Stimulated activated CD4-positive, alpha-beta T cell treated with anti-CD3 and anti-CD28 coated beads, Interleukin-1b, Interleukin-23, amount 100 ng/mL, for 4 hours (primary cell): ENCODE measurements at places on chromosomes 1 and 21.

DNA sequence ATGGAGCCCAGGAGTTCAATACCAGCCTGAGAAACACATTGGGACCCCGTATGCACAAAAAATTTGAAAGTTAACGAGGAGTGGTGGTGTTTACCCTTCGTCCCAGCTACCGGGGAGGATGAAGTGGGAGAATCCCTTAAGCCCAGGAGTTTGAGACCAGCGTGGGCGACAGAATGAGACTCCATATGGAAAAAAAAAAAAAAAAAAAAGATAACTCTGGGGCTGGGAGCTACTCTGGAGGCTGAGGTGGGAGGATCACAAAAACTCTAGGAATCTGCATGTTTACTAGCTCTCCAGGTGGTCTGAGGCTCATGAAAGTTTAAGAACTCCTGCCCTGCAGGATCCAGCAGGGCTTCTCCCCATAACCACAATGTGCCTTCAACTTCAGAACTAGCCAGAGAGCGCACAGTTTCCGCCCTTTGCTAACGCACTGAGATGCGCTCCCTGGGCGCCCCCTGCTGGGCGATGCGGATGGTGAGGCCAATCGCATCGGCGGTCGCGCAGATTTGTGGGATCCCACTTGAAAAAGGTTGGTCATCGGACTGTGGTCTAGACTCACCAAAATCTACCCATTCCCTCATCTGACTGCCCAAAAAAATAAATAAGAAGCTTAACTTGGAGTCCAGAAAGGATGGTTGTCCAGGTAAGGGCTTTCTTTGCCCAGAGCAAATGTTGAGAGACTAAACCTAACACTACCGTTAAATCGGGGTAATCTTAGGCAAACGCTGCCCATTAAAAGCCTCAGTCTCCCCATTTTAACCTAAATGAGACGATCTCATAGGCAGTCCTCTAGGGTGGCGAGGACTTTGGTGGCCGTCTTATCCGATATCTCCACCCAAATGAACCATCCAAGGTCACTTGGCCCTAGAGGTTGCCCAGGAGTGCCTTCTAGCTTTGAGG is 8.8 kb downstream of the ZNF683 start:
- DNase-seq: peak; percentile 84

DNA sequence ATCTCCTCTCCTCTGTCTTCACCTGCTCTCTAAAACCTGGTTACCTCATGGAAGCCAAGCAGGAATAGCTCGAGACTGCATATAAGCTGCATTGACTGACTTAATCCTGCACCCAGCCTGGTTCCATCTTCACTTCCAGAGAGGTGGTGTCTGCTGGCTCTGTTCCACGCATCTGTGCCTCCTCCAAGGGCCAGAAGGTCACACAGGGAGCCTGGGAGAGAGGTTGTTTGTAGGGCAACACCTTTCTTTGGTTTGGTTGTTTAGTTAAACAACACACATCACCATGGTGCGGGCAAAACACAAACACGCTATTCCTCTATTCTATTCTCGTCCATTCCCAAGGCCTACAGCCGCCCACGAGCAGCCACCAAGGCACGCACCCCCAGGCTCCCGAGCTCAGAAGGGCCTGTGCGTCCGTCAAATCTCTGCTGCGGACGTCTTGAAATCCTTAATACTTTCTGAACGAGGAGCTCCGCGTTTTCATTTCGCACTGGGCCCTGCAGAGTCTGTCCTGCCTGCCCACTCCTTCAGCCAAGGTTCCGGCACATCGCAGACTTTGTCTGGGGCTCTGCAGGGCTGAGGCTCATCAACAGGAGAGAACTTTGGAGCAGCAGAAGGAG is 116.2 kb downstream of the RIPK4 start:
- DNase-seq: no peak

GRCh38 chr1:86965012-86965826 is 50.8 kb downstream of the HS2ST1 start:
- peak; percentile 8 for DNase-seq

DNA sequence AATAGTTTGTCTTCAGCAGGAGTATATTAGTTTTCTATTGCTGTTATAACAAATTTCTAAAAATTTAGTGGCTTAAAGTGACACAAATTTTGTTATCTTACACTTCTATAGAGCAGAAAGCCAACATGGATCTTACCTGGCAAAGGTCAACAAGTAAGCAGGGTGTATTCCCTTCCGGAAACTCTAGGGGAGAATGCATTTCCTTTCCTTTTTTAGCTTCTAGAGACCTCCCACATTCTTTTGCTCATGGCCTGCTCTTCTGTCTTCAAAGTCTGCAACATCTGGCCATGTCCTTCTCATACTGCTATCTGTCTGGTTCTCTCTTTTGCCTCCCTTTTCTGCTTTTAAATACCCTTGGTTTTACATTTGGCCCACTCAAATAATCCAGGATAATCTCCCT is 242.6 kb downstream of the ZNF648 start:
- no peak for DNase-seq

- no peak for DNase-seq
These were observed 7.9 kb upstream of the MRPS15 start for GRCh38 chr1:36471830-36472641.

GRCh38 chr1:4001461-4001860 is 101.4 kb upstream of the C1orf174 start:
- no peak for DNase-seq

DNA sequence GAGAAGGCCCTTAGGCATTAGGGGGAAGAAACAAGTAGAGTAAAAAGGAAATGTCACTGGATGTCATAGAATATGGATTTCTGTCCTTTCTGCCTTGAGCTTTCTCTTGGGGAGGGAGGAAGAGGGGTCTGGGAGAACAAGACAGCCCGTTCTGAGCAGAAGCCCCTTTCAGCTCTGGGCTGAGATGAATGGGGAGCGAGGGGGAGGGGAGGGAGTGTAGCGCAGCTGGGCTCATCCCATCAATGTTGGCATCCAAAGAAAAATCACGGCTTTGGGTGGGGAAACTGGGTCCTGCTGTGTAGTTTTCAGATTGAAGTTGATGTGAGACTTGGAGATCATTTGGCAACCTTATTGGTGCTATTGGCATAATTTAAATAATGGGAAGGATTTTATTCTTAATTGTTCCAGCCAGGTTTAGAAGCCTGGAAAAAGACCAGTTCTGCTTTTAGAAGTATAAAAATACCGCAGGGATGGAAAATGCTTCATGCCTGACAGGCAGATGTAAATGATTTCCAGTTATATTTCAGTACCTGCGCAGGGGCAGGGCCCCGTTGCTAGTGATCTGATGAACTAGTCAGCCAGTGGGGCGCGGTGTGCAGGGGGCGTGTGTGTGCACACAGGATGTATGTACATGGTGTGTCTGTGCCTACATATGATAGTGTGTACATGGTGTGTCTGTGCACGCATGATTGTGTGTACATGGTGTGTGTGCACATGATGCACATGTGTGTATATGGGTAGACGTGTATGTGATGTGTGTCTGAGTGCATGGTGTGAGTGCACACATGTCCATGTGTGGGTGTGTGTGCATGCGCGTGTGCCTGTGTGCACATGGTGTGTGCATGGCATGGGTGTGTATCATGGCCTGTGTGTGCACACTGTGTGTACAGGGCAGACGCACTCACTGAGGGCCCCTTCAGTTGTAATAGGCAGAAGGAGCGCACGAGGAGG is 36.0 kb downstream of the ABCG1 start:
- DNase-seq: no peak

DNA sequence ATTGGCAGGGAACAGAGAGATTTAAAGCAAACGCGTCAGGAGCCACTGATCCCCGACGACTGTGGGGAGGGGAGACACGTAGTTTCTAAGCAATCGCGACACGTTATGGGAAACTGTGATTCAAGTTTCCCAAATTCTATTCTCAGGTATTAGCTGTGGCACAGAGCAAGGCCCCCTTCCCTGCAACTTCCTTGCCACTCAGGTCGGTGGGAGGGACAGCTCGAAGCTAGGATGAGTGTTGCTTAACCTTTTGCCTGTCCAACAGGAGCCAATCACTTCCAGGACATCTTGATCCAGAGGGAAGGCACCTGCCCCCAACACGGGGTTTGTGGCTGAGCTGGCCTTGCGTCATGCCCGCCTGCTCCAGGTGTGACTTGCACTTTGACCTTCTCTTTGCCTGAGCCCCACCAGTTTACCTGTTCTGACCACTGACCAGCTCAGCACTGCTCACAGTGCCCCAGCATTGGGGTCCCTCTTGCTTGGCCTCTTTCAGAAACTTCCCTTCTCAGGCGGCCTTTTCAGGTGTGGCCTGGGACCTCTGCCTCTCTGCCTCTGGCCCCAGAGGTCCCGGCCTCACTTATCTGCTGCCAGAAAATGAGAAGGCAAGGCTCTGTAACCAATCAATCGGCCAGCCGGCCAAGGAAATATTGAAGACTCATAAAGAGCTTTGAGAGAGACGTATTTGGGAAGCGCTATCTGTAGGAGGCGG is 24.6 kb downstream of the TEX35 start:
- no peak for DNase-seq

- DNase-seq: no peak
These were observed 1353.1 kb upstream of the ADGRL4 start for GRCh38 chr1:80359666-80360065.

GRCh38 chr1:36947384-36947783 is 86.9 kb downstream of the GRIK3 start:
- no peak for DNase-seq

DNA sequence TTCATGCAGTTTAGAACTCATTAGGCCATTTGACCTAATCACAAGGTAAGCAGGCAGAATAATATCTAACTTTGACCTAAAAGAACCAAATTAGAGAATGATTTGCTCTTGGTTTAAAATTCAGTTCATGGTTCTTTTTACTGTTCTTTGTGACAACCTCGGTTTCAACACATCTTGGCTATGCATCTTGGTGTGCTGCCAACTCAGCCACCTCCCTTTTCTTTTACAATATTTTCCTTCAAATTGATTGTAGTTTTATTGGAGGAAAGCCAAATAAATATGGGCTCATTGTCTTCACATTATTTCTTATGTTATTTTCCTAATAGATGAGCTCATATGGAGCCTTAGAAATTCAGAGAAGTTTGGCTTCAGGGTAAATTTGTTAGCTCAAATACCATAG is 338.3 kb downstream of the SIPA1L2 start:
- DNase-seq: no peak

- no peak for DNase-seq
These were observed 235.4 kb downstream of the TPR start for GRCh38 chr1:186139701-186140100.

GRCh38 chr1:89995598-89996449 is 914 bp downstream of the ZNF326 start:
- DNase-seq: no peak

GRCh38 chr1:201750120-201750519 is 78.8 kb upstream of the IPO9 start:
- DNase-seq: no peak

DNA sequence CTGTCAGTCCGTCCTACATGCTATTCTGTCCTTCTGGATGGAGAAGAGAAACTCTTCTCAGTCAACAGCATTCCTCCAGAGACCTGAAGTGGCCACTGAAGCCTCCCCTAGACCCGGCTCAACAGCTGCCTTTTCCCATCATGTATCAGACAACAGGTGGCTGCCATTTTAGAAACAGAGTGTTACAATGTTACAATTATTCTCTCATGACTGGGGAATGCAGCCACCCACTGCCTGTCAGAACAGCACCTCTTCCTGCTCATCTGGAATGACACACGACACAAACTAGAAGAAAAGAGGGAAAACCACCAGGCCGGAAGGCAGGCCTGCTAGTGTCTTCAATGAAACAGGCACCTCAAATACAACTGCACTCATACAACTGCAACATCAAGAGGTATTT is 105.3 kb downstream of the PGBD5 start:
- DNase-seq: no peak

- no peak for DNase-seq
These were observed 55.7 kb downstream of the WARS2 start for GRCh38 chr1:119084798-119085197.

DNA sequence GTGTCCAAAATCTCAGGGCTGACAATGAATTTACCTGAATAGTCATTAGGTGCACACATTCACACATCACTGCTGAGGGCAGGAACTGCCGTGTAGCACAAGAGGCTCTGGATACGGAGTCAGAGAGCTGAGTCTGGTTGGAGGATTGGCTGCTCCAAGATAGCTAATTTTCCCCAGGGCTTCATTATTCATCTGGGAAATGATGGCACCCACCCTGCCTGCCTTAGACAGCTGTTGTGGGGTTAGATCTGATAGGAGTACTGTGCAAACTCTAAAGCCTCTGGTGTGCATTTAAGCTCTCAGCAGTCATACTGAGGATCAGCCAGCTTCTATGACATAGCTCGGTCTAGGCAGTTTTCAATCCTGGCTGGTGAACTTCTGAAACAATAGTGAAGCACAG is 67.0 kb downstream of the LMX1A start:
- no peak for DNase-seq

- DNase-seq: no peak
These were observed at the start of gene RXFP4 for GRCh38 chr1:155940993-155941844. Gene RXFP4 (plus strand): TSS chr1:155941638. CDS start chr1:155941710, 72 bp downstream.

DNA sequence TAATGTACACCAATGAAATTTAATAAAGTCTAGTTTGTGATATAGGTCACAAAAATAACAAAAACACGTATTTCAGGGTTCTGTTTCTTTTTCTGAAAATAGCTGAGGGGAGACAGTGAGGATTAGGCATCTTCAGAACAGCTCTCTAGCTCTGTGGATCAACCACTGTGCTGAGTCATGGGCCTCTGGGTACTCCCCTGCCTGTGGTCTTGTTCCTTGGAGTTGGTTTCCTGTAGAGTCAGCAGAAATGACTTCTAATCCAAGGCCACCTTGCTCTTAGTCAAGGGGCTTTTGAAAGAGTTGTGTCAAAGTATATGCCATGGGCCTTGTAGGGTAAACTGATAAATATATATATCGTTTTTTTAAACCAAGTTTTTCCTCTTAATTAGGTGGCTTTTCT is 141.8 kb upstream of the ZRANB2 start:
- no peak for DNase-seq

DNA sequence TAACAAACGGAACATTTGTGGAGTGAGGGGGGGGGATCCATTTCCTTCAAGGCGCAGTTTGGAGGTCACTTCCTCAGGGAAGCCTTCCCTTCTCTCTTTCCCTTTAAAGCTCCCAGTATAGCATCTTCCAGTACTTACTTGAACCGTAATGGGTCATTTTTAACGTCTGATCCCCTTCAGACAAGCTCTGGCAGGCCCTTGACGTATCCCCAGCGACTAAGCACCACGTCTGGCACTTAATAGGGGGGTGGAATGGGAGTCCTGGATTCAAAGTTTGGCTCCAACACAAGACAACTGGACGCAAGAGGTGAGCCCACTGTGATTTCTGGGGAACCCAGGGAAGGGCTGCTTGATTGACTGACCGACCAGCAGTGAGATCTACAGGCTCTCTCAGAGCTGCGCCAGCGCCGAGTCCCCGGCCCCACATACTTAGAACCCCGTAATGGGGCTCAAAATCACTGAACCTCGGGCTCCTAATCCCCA is 441 bp downstream of the YARS1 start:
- DNase-seq: no peak

- no peak for DNase-seq
These were observed 6.5 kb downstream of the CCSAP start for GRCh38 chr1:229336345-229336744.

DNA sequence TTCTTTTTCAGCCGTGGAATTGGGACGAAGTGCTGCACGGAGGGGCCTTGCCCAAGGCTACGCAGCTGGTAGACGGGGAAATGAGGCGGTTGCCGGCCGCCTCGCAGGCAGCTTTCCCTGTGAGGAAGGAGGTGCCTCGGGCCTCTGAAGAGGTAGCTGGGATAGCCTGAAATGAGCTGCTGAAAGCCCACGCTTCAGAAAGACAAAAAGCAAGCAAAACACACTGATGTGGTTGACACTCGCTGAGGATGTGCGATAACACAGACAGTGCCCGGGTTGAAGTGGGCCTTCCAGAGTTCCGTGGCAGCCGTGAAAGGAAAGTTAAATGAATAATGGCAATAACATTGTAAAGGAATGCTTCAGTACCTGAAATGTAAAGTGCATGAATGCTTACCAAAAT is 47.2 kb downstream of the S1PR1 start:
- peak; percentile 30 for DNase-seq
